ENCODE measurements at places on chromosomes 1 and 21.

DNA sequence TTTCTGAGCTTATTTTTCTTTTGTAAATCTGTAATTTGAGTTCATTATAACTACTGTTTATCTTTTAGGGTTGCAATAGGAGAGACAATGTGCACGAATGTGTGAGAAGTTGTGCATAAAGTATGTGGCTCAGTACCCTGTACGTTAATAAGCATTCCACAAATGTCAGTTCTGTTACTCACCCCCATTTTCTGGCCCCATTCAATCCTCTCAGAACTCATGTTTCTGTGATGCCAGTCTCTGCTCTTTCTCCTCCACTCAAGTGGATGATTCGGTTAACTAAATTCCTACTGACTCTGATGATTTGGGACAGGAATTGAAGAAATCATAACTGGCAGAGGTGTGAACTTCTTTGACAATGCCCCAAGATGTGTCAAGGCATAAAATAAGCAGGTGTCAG is 10.2 kb upstream of the DMRTB1 start:
- no peak for DNase-seq

GRCh38 chr21:18191139-18191538 is 53.5 kb upstream of the CHODL start:
- DNase-seq = no peak

DNA sequence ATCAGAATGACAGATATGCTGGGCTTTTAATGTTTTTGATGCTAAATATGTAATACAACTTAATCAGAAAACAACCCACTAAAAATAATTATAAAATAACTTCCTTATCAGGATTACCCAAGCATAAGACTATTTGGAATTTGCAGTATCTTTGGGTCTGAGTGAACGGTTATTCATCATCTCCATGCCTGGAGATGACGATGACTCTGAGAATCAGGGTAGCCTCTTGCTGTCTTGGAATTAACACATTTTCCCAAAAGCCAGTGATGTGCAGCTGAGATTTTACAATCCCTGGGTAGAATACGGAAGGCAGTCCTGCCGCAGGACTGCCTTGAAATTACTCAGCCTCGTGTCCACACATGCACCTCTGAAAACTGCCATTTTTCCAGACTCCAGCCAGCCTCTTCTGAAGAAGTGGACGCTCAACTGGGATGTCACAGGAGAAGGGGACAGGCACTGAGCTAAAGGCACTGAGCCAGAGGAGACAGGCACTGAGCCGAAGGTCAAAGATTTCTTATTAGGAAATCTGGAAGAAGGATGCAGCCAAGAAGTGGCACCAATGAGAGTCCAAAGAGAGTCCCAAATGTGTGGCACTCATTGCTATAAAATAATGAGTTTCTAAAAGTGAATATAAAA is 85.5 kb downstream of the PGBD5 start:
- no peak for DNase-seq

GRCh38 chr21:46465651-46466050 is 7.0 kb downstream of the DIP2A start:
- no peak for DNase-seq

GRCh38 chr1:164569241-164569640 is 10.3 kb downstream of the PBX1 start:
- DNase-seq = no peak
